ENCODE measurements at places on chromosomes 12 and 14. TPM values are rescaled to one million over a fixed set of nuclear protein-coding genes. Genes with fewer than 3 reads are reported as not detected.

Gene KRT85
- total RNA-seq: not detected

Gene TAS2R8
- total RNA-seq: not detected

Gene SMOC1
- not detected for total RNA-seq

Gene PSMB5
- 60.4 TPM for total RNA-seq

Gene MUCL1
- total RNA-seq: not detected

DNA sequence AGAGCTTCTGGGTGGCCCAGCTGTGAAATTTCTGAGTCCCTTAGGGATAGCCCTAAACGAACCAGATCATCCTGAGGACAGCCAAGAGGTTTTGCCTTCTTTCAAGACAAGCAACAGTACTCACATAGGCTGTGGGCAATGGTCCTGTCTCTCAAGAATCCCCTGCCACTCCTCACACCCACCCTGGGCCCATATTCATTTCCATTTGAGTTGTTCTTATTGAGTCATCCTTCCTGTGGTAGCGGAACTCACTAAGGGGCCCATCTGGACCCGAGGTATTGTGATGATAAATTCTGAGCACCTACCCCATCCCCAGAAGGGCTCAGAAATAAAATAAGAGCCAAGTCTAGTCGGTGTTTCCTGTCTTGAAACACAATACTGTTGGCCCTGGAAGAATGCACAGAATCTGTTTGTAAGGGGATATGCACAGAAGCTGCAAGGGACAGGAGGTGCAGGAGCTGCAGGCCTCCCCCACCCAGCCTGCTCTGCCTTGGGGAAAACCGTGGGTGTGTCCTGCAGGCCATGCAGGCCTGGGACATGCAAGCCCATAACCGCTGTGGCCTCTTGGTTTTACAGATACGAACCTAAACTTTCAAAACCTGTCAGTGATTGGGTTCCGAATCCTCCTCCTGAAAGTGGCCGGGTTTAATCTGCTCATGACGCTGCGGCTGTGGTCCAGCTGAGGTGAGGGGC lies 38.9 kb downstream of the DAD1 start:
- DNase-seq: peak; percentile 71
- peaks cover 92% of the 10 kb centered on the region for H3K4me1 ChIP-seq
- H3K27me3 ChIP-seq: no peaks in the 10 kb centered on the region
- peak overlapping the region; percentile 68 for H3K4me3 ChIP-seq
- peak overlapping the region; percentile 94 for H3K27ac ChIP-seq

GRCh38 chr12:83575326-83575725 lies 888.6 kb downstream of the TMTC2 start:
- no peaks in the 10 kb centered on the region for H3K27me3 ChIP-seq
- no peaks in the 10 kb centered on the region for H3K4me1 ChIP-seq
- no peak overlapping the region for H3K4me3 ChIP-seq
- DNase-seq: no peak
- H3K27ac ChIP-seq: no peak overlapping the region

Data from activated CD4-positive, alpha-beta T cell treated with anti-CD3 and anti-CD28 coated beads, Interleukin-2, amount 10 ng/mL, durations not matched to agents 7 days and 5 days (primary cell).